LHCN-M2 (cell line): ENCODE measurements at places on chromosomes 11 and 22. TPM values are rescaled to one million over a fixed set of nuclear protein-coding genes. Genes with fewer than 3 reads are reported as not detected.
A peak's percentile ranks its signal among the peaks of the same experiment; 100 is the strongest.

The C11orf42 gene
- total RNA-seq, result not detected in 2 replicates

The FRMD8 gene
- 40.7 and 58.7 TPM in 2 replicates for total RNA-seq

The EMID1 gene
- total RNA-seq, result 0.29 TPM in 1 of 2 replicates, not detected in the other

The TBX1 gene
- 13.0 and 16.7 TPM in 2 replicates for total RNA-seq

The MMP13 gene
- 0.13 TPM in 1 of 2 replicates, not detected in the other for total RNA-seq

The TMEM179B gene
- 53.6 and 78.5 TPM in 2 replicates for total RNA-seq

The PDE2A gene
- total RNA-seq, result 0.06 TPM in 1 of 2 replicates, not detected in the other

The BRSK2 gene
- 0.34 TPM in 1 of 2 replicates, not detected in the other for total RNA-seq

The MAPK8IP2 gene
- total RNA-seq, result 0.13 and 0.17 TPM in 2 replicates

DNA sequence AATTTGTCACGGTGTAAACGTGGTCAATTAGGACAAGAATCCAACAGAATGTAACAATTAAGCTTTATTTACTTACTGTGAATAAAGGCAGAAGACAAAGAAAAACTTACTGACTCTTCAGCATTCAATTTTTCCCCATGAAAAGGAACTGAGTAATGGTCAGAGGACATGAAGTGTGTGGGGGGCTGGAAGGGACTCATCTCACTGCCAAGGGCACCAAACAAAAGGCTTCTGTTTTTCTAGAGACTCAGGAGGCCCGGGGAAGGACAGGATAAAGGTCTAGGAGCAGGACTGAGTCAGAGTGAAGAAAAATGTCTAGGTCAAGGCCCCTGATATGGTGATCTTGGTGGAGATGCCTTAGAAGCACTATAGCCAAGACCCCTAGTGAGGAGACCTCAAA is 564.2 kb upstream of the ANO5 start:
- no peak for DNase-seq

GRCh38 chr22:50061141-50061823 is 3.2 kb upstream of the TTLL8 start:
- DNase-seq, result no peak

DNA sequence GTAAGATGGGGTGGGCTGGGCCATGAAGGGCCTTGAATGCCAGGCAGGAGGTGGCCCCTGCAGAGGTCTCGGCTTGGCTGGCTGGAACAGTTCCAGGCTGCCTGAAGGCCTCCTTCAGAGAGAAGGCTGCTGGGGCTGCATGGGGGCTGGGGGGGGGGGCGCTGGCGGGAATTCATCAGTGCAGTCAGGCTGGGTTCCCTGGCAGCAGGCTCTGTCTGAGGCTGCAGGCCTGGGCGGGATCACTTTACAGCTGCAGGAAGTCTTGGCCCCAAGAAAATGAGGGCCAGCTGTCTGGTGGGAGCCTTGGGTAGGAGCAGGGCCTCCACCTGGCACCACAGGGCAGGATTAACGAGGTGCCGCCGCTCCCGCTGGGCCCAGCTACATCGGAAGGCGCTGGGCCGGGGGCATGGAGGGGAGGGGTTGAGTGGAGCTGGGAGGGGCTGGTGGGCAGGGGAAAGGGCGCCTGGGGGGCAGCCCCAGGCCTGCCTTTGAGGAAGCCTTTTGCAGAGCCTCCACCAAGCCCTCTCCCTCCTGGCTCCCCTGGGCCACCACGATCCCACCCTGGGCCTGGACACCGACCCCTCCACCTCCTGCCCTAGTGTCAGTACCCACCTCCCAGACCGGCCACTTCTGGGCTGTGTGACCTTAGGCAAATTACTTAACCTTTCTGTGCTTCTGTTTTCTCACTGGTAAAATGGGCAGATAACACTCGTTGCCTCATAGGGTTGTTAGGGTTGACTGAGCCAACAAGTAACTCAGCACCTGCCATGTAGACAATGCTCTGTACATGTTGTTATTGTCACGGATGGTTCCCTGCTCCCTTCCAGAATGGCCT is 31.0 kb upstream of the HMOX1 start:
- DNase-seq, result no peak

DNA sequence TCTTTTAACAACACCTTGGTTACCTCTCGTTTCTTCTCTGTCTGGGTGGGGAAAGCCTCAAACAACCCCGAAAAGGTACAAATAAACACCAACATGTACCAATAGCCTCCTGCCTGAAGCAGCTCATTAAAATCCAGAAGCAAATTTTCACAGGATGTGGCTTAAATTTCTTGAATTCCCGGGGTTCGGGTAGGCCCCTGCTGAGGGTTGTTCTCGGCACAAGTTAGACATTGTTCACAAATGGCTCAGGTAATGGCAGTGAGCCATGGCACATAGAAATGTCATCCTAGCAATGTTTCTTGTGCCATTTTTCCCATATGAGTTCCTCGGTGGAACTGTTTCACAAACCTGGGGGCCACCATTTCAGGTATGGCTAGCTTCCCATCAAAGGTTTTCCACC is 19.7 kb upstream of the GLYATL1 start:
- DNase-seq, result no peak

GRCh38 chr11:132728026-132728425 is 804.3 kb downstream of the OPCML start:
- no peak for DNase-seq

- no peak for DNase-seq
Observed at GRCh38 chr11:56457076-56457475, 16.1 kb downstream of the OR5M3 start.

DNA sequence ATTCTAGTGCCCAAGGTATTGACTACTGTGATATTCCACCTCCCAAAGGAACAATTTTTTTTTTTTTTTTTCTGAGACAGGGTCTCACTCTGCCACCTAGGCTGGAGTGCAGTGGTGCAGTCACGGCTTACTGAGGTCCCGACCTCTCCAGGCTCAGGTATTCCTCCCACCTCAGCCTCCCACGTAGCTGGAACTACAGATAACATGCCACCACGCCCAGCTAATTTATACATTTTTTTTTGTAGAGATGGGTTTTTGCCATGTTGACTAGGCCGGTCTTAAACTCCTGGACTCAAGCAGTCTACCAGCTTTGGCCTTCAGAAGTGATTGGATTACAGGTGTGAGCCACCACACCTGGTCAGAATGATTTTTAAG is 33.4 kb downstream of the MAML2 start:
- DNase-seq, result no peak

DNA sequence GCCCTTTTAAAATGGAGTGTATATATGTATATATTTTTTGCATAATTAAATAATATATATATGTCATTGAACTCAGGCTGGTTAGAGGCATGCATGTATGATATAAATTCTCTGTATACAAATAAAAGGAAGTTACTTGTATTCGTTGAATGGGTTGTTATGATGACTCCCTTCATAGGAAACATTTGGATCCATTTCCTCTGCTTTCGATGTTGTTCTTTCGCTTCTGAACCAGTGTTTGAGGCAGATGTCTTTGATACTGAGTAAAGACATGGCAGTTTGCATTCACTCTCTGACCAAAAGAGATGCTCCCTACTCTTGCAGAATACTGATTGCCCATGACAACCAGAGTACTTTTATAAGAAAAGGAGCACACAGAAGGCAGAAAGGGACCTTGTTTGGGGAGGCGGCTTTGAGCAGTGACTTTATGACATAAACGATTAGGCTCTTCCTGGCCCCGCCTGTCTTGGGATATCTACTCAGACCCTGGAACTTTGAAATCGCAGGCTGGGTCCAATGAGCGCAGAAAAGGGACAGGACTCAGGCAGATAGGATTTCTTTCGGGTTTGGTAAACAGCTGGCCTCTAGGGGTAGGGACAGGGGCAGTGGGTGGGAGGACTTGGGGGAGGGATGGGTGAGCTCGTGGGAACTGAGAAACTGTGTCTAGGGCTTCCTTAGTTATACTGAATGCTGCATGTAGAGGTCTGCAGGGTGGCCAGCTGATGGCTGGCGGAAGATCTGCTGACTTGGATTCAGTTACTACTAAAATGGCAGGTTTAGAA is 23.2 kb downstream of the TIMP3 start:
- no peak for DNase-seq

- DNase-seq, result peak; percentile 68
Observed at GRCh38 chr11:87300640-87301380, 263.1 kb downstream of the TMEM135 start.

GRCh38 chr22:26685601-26686000 is 28.2 kb downstream of the MIAT start:
- no peak for DNase-seq

GRCh38 chr11:88357323-88358039 is 19.9 kb upstream of the CTSC start:
- peak; percentile 34 for DNase-seq

DNA sequence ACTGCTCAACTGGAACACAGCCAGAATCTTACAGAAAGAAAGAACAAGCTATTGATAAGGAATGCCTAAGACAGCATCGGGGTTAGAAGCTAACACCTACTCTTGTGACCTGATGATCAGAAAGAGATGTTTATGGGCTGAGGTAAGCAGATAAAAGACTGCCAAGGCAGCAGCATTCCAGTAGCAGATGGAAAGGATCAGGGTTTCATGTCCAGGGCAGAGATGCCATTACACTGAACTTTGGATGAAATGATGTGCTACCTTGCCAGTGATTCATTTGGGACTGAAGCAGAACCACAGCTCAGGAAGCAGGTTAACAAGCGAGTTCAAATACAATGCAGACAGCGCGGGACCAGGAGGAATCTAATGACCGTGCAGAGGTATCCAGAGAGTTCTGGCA is 27.1 kb upstream of the APOA1 start:
- DNase-seq, result no peak

DNA sequence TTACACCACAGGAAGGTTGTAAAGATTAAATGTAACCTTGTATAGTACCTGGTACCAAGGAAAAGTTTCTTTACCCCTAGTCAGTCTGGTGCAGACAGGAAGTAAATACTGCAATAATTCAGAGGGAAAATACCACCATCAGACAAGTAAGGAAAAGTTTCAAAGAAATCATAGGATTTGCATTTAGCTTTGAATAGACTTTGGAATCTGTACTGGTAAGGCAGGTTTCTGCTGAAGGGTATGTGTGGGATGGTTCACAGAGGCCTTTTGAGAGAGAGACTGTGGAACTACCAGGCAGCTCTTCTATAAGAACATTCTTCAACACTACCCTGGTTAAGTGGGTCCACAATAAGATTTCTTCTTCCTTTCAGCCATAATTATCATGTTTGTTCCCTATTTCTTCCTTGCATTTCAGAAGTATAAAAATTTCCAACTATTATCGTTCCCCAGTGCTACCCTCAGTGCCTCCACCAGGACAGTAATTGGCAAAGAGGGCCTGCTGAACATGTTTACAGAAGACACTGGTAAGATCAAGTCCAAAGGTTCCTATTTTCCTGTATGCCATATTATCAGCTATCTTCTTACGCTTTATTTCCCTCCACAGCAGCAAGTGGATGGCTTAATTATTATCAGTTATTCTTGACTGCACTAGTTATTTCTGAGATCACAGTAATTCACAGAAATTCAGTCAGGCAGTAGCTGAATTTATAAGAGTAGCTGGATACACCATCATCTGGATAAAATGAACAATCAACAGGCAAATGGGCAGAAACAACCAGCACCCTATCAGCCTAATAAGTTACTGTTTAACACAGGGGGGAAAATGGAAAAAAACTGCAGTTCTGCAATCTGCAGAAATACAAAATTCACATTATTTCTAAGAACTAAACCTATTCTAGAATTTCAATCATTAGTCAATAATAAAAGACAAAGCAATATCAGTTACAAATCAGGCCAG is 48.5 kb downstream of the PITPNB start:
- no peak for DNase-seq

DNA sequence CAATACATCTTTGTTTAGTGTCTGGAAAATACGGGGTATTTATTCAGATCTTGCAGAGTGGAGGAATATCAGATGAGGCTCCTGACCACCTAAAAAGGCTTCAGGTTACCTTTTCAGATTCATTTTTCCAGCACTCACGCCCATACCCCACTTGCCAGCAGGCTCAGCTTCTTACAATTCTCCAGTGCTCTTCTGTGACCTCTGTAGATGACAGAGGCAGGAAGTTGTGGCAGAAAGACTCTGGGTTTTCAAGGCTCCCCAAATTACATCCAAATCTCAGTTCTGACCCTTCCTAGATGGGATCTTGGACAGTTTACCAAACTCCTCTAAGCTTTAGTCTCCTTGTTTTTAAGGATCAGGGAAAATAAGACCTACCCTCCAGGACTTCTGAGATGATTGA is 61.1 kb downstream of the SYTL2 start:
- no peak for DNase-seq

GRCh38 chr11:93490996-93491618 is 52.1 kb downstream of the SMCO4 start:
- no peak for DNase-seq

GRCh38 chr11:118415739-118416068 is 14.3 kb downstream of the ATP5MG start:
- DNase-seq, result peak; percentile 86

DNA sequence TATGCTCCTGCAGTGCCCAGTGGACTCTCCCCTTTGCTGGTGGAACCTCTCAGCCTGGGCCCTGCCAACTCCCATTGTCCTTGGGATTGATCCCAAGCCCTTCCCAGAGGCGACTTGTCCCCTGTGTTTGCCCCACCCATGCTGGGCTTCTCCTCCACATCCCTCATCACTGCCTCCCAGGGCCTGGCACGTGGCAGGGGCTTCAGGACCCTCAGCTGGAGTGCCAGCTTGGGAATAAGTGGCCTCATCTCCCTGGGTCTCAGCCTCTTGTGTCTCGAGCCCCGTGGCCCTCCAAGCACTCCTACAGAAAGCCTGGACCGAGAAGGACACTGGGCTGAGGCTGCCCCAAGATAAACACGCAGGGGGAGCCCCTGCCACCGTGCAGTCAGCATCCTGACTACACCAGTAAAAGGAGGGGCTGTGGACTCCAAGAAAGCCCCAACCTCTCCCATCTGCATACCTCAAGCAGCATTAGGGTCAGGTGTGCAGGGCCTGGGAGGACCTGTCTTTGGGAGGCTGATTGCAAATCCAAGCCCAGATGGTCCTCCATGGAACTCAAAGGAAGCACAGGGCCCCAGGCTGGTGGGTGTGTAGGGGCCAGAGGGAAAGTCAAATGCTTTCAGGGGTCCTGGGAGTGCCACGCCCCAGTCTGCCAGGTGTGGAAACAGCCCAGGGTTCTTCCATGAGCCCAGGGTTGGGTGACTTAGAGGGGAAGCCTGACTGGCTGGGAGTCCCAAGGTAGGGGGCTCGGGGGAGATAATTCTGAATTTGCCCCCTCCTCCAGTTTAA is 9.5 kb upstream of the GNAZ start:
- no peak for DNase-seq

DNA sequence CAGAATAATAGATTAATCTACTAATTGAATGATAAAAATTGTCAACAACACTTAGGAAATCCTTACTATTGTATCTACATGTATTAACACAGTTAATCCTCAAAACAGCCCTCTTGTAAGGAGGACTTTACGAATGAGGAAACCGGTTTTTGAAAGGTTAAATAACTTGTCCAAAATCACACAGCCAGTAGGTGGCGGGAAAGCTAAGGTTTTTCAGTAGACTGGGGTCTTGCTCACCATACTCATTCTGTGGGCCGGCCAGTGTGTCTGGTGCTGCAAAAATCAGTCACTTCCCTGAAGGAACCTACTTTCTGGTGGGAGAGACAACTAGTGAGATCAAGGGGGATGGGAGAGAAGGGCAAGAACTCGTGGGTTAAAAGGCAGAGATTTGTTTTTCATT is 3.8 kb downstream of the DCPS start:
- peak; percentile 63 for DNase-seq
